ENCODE measurements at places on chromosomes 2 and 18.
A peak's percentile ranks its signal among the peaks of the same experiment; 100 is the strongest.

DNA sequence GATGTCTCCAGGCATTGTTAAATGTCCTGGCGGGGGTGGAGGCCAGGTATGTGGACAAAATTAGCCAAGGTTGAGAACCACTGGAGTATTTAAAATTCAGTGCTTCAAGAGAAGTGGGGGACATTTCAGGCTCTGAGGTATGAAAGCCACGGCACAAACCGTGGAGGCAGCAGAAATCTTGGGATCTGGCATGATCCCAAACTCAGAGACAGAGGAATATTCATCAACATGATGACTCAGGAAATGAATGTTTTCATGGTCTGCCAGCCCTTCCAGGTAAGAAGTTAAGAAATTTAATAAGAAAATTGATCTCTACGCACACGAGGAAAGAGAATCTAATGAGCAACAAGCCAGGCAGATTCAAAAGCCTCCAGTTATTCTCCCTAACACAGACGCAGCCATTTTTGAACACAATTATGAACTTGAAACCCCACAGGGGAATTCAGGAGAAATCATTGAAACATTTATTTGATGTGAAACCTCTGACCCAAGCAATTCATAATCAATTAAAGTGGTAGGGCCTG, 11.3 kb upstream of the GRP start:
- no peak for DNase-seq

GRCh38 chr2:54687595-54688152, 35.8 kb upstream of the EML6 start:
- no peak for DNase-seq

- DNase-seq, result no peak
These were observed 13.7 kb upstream of the FOSL2 start for GRCh38 chr2:28378679-28379584.

DNA sequence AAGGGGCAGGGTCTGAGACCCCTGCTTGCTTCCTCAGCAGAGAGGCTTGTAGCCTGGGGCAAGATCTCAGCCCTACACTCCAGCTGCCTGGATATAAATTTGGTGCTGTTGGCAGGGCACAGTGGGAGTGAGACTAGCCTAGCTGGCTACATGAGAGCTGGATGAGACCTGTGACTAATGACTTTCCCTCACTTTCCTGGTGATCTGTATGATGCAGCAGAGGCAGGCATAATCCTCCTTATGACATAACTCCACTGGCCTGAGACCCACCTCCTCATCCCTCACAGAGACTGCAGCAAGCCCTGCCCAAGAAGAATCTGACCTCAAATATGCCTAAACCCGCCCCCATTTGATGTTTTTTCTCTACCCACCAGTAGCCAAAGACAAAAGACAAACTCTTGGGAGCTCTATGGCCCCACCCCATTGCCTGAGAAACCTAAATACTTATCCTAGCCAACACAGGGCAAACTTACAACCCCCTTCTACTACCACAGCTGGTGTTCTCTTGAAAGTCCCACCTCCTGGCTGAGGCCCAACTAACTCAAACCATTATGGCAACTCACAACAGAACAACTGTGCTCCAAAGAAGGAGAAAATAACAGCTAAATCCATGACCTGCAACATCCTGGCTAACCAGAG, 102.7 kb downstream of the NR4A2 start:
- DNase-seq, result no peak

DNA sequence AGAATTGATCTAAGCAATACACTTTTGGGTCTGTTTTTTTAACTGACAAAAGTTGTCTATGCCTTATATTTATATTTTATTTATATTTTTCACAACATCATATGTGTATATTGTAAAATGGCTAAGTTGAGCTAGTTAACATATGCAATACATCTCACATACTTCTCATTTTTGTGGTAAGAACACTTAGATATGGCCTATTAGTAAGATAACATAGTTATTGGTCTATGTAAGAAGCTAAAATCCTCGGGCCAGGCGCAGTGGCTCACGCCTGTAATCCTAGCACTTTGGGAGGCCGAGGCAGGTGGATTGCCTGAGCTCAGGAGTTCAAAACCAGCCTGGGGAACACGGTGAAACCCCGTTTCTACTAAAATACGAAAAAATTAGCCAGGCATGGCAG, 275.6 kb upstream of the ID2 start:
- DNase-seq, result no peak

- DNase-seq, result no peak
These were observed 63.8 kb downstream of the STRN start for GRCh38 chr2:36902385-36903120.

DNA sequence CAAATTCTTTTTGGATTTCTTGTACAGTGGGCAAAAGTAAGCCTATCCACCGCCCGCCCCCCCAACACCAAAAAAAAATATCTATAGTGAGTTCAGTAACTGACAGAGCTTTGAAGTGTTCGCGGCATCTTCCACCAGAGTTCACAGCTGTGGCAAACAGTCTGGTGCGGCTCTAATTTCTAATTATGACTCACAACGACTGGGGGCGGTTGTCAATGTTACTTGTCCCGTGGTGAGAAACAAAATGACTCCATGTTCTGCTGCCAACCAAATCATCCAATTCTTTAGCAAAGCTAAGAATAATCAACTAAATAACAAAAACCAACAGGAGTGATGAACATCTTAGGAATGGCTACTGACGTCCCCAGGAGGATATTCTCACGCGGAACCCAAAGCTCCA, 392.5 kb upstream of the SALL3 start:
- no peak for DNase-seq

GRCh38 chr2:66753660-66754059, 318.7 kb downstream of the MEIS1 start:
- no peak for DNase-seq

GRCh38 chr2:42754021-42754775, 9.7 kb downstream of the OXER1 start:
- DNase-seq, result no peak

GRCh38 chr2:1829796-1830195, 85.5 kb upstream of the PXDN start:
- DNase-seq, result no peak

DNA sequence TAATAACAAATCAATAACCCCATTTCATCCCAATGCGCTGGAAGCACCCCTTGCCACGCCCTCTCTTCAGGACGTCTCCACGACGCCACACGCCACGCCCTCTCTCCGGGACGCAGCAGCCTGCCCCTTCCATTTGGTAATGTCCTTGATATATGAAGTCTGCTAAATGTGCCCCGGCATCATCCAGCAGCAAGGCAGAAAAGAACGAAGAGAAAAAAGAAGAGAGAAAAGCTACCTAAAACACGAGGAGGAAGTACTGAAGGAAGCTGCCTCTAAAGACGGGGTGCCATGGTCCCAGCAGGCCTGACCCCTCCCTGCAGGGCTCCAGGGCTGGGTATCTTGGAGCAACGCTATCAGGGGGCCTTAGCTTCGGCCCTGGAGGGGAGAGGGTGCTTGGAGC, 41.8 kb downstream of the CNGA3 start:
- peak; percentile 69 for DNase-seq

DNA sequence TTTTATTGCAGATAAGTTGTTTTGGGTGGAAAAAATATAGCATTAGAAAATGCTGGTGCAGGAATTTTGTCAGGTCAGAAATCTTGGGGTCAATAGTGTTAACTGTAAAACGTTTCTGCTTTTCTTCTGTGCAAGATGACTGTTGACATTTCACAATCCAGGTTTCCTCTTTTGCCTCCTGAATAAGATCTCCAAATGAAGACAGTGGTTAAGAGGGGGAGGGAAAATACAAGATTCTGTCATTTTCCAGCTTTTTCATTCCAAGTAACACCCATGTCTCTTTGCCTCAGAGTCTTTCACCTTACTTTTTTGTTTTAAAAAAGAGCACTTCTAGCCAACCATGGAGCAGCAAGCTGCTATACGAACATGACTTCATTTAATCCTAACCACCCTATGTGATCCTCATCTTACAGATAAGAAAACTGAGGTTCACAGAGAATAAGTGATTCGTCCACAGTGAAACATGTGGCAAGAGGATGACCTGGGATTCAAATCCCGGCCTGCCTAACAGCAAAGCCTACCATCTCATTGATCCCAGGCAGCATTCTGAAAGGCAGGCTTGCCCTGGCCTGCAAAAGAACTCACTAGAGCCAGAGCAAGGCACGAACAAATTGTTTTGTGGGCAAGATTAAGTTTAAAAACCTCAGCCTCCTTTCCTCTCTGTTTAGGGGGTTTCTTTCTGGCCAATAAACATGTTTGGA, 3.0 kb downstream of the PLEK start:
- DNase-seq, result no peak

- no peak for DNase-seq
These were observed 14.6 kb downstream of the CCNYL1 start for GRCh38 chr2:207725873-207726578.

DNA sequence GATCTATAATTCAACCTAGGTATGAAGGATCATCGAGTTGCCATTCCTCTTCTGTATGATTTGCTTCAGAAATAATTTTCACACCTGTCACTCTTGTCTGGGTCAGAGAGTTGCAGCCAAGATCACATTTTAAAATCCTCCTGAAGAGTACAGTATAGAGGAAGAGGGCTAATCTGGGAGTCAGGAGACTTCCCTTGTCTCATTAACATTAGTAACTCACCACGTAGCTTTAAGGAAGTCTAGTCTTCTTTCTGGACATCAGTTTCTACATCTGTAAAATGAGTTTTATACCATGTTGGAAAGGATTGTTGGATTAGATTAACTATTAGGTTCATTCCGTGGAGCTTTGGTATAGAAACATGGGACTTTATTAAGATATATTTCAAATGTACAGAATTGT, 109.4 kb downstream of the TDRD15 start:
- DNase-seq, result no peak

GRCh38 chr2:196591621-196592022, 47.9 kb upstream of the CCDC150 start:
- no peak for DNase-seq

GRCh38 chr18:79815657-79816056, 17.9 kb downstream of the KCNG2 start:
- no peak for DNase-seq

DNA sequence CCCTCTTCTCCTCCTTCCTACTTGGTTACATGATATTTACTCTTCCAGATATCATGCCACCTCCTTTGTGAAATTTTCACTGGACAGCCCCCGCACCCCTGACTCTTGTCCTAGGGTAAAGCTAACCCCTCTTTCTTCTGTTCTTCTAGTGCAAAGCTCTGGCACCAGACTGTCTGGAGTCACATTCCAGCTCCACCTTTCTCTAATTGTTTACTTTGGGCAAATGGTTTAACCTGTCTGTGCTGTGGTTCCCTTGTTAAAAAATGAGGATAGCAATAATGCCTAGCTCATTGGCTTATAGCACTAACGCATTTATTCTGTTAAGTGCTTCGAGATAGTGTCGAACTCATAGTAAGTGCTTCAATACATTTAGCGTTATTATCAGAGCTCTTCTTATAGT, 306.2 kb downstream of the ALK start:
- DNase-seq, result peak; percentile 19

- DNase-seq, result no peak
These were observed 372.4 kb downstream of the OSR1 start for GRCh38 chr2:18986046-18986445.

DNA sequence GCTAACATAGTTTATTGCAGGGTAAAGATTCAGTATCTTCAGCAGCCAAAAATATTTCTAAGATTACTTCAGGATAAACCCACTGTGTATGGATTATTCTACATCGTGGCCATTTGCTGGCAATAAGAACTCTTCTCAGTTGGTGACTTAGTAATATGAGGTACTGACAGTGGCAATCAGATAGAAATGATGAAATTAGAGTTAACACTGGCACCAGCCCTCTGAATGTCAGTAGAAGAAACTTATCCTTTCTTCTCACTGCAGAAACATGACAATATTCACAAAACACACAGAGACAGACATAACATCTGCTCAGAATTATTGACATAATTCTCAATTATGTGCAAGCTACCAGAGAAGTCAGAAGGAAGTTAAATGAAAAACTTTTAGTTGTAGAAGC, 246.3 kb upstream of the COL3A1 start:
- DNase-seq, result no peak

GRCh38 chr2:118460425-118460824, 372.2 kb downstream of the INSIG2 start:
- no peak for DNase-seq

GRCh38 chr2:130369311-130369964, 13.6 kb downstream of the PTPN18 start:
- no peak for DNase-seq

DNA sequence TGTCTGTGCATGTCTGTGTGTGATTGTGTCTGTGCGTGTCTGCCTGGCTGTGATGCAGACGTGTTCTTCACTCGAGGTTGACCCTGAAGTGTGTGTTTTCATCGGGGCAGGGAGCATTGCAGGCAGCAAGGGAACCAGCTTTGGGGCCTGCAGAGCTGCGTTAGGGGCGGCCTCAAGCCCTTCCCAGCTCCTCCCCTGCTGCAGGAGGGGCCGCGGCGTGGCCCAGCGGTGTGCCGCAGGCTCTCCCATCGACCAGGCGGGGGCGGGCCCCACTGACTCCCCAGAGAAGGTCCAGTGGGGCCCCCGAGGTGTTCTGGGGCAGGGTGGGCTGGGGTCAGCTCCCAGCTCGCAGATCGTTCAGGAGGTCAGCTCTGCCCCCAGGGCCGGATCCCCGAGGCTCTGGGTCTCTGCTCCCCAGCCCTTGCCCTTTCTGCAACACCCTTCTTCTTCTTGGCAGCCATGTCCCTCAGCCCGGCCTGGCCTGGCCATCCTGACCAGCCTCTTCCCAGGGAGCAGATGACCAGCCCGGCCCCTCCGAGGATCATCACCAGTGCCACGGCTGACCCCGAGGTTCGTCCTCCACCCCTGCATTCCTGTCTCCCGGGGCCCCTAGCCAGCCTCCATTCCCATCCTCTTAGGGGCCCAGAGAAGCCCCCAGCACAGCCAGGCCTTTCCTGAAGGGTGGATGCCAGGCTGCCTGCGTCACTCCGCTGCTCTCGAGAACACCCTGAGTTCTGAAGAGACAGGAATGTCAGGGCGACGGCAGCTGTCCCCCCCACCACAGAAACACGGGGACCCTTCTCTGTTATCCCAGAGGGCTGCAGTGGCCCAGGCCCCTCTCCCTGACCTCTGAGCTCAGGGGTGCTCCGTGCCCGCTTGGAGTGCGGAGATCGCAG, 11.1 kb upstream of the KLHL30 start:
- no peak for DNase-seq

- no peak for DNase-seq
These were observed 34.5 kb downstream of the KCNG3 start for GRCh38 chr2:42459296-42459695.

GRCh38 chr2:209619782-209620181, 151.8 kb upstream of the UNC80 start:
- DNase-seq, result no peak

GRCh38 chr2:75952173-75952572, 241.5 kb upstream of the GCFC2 start:
- no peak for DNase-seq

DNA sequence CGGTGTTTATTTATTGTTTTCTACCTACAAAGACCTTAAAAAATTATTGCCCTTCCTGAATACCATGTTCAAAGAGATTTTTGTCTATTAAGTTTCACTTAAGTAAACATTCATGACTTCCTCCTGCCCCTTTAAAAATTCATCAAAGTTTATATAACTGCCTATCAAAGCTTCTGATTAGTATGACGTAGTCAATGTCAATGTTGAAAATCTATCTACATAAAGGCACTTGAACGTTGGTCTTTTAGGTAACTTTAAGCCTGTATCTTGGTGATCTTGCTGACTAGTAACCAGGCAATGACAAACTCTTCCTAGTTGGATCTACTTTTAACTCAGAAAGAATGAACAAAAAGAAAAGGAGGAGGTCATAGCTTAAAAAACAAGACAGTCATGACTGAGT, 97.2 kb downstream of the MAIP1 start:
- DNase-seq, result no peak
